ENCODE measurements at places on chromosomes 3 and 15.

- DNase-seq, result peak; percentile 64
Observed at GRCh38 chr3:36904641-36905040, 40.2 kb downstream of the TRANK1 start.

DNA sequence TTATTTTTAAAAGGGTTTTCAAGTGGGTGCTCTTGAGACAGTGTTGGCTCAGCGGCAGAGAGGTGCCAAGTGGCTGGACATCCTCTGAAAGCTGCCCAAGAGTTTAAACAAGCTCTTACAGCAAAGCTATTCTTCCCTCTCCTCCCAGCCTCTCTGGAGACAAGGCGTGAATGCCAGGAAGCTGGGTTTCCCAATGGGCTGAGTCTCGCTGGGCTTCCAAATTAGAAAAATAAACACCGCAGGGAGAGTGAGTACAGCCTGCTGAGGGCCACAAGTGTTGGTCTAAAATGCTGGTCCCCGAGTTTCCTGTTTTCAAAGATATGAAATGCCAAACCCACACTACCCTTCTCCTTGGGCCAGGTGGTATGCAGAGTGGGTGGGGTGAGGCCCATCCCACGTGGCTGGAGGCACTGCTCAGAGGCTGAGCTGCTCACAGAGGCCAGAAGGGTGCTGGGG lies 36.4 kb downstream of the ZDHHC3 start:
- no peak for DNase-seq

DNA sequence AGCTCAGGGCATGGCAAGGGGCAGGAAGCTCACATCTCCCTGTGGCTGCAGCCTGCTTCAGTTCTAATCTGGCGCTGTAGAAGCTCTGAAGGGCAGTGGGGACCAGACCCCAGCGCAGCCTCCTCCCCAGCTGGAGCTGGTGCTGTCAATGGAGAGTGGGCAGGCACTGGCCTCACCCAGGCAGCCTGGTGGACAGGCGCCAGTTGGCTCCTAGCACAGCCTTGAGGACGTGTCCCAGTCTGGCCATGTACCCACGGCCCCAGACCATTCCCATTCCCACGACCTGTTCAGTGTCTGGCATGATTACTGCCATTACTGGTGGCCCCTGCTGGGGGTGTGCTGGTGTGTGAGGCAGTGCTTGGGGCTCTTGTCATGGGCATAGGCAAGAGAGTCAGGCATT lies 16.3 kb downstream of the TYRO3 start:
- no peak for DNase-seq

DNA sequence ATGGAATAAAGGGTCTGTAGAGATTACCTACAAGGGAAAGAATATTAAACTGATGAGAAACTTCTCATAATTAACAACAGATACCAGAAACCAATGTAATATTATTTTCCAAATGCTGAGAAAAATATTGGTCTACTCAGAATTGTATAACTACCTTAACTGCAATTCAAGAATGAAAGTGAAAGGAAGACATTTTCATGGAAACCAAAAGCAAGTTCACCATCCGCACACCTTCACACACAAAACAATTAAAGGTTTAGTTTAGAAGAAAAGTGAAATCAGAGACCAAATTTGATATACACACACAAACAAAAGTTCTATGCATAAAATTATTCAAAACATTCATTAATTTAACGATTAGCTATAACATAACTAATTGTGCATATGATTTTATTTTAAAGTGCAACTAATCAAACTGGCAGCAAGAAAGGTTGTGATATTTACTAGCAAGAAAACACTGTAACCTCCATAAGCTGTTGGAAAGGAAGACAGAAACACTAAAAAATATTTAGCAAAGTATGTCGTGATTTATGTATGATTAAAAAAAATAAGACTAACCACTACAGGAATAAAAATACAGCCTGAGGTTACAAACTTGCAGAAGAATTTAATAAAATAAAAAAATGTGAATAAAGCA lies 395.5 kb downstream of the FGF12 start:
- DNase-seq, result no peak

- no peak for DNase-seq
Observed at GRCh38 chr3:56937580-56937979, 122.9 kb upstream of the SPATA12 start.

DNA sequence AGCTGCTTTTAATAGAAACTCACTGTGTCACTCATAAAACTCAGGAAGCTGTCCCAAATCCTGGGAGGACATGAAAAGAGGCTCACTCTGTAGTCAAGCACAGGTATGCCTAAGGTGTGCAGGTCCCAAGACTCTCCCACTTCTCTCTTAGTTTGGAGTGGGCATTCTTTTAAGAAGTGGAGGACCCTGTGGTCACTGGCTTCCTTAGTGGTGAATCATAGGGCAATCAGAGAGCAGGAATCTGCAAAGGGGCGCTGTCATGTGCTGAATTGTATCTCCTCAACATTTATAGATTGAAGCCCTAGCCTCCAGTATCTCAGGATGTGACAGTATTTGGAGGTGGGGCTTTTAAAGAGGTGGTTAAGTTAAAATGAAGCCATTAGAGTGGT lies 47.2 kb upstream of the ZBTB38 start:
- DNase-seq, result no peak
